ENCODE measurements at places on chromosomes 1 and 21.

DNA sequence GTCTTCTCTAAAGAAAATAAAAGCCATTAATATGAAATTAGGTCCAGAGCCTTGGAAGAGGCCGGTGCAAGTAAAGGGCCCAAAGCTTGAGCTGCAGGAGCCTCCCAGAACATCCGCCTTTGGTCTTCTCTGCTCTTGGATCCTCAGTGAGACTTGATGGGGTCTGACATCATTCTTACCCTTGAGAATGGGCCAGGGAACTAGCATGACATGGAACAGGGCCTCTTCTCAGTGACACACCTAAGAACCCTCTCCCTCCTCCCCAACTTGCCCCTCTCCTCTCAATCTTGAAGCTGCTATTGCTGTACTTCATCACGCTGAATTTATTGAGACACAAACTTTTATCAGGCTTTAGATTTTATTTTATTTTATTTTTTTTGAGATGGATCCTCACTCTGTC is 40.3 kb upstream of the SRSF10 start:
- no peak for DNase-seq

GRCh38 chr1:93447481-93448291 is at the start of gene FNBP1L:
Gene FNBP1L (plus strand): TSS chr1:93448118. CDS start chr1:93448282, 164 bp downstream.
- peak; percentile 60 for DNase-seq

DNA sequence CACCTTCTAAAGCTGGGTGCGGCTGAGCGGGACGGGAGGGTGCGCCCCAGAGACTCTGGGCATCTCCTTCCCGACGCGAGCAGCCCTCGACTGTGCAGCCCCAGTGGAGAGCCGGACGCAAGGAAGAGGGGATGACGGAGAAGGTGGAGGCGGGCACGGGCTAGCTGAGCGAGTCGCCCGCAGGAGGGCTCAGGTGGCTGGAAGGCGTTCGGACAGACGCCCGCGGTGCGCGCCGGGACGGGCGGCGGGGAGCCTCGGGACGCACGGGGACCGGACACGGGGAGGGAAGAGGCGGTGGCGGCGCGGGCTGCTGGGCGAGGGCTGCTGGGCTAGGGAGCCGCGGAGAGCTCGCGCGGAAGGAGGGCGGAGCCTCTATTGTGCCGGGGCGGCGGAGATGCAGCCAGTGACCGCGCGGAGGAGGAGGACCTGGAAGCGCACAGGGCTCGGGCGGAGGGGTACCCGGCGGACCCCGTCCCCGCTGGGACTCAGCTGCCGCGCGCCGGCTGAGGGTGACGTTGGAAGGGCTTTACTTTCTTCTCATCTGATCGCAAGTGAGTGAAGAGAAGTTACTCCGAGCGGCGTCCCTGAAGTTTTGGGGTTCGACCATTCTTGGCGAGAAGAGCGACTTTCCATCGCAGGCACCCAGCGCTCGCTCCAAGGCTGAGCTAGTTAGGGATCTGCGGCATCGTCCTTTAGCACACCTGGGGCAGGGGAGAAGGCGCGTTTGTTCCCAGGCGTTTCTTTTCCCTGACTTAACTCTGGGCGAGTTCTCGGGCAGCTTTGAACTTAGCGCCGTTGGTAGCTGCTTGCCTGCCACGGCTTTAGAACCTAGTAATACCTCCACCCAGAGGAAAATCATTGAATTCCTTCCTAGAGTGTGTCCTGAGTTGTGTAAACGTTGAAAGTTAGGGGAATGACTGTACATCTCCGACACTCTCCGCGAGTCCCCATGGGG is at the start of gene OLFML2B:
Gene OLFML2B, minus strand, starts transcription at position 323 of the 955 bp plus-strand sequence. CDS start 439 bp downstream, outside the sequence.
- DNase-seq = peak; percentile 77

DNA sequence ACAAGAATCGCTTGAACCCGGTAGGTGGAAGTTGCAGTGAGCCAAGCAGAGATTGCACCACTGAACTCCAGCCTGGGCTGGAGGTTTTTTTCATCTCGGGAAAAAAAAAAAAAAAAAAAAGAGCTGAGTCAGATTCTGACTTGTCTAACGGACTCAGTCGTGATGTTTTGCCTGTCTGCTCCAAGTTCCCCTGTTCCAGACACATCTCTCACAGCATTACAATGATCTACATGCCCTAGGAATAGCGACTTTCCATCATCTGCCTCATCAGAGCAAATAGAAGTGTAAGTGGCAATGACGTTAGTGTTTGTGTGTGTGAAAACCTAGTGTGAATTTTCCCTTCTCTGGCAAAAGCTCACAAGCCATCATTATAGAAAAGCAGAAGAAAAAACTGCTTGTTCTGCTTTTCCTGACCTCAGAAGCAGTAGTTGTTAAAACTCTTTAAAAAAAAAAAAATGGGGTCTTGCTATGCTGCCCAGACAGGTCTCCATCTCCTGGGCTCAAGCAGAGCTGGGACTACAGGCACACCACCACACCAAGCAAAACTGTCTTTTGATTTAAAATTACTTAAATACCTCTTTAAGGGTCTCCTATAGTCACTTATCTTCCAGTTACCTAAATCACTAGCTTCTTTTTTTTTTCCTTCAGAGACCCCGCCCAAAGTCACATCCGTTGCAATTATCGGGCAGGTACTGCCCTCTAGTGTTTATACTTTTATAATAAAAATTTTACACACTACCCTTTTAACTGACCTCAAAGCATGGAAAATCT is 37.3 kb downstream of the PLEKHO1 start:
- DNase-seq = peak; percentile 18

DNA sequence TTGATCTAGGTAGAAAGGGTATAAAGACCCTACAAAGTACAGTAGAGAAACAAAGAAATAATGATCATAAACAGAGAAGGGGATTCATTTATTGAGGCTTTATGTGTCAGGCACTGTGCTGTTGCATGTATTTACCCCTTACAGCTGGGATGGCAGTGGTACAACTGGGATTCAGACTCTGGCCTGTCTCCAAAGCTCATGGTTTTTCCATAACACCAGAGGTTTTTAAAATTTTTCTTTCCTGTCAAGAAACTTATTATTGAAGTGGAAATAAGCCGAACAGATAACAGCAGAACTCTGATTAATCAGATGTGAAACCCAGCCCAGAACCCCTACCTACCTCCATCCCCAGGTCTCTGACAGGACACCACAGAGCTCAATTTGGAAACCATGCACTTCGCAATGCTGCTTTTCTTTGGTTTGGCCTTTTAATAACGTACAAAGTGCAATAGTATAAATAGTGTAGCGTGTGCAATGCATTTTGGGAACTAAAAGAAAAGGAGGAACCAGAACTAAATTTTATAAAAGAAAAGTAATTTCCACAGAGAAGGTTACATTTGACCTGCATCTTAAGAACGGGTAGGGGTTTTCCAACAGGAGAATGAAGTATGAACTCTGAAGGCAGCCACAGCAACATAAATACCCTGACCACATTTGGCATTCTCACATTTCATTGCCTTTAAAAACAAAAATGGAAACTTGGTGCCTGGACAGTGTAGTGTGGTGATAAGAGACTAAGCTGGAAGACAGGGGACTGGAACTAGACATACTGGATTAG is 92.0 kb upstream of the S1PR1 start:
- no peak for DNase-seq

GRCh38 chr1:159902541-159902940 is 2.6 kb upstream of the CFAP45 start:
- no peak for DNase-seq

- DNase-seq = no peak
Measured at GRCh38 chr1:174680101-174680500, 232.3 kb downstream of the GPR52 start.

- no peak for DNase-seq
Measured at GRCh38 chr1:198773523-198773922, 134.7 kb downstream of the PTPRC start.

DNA sequence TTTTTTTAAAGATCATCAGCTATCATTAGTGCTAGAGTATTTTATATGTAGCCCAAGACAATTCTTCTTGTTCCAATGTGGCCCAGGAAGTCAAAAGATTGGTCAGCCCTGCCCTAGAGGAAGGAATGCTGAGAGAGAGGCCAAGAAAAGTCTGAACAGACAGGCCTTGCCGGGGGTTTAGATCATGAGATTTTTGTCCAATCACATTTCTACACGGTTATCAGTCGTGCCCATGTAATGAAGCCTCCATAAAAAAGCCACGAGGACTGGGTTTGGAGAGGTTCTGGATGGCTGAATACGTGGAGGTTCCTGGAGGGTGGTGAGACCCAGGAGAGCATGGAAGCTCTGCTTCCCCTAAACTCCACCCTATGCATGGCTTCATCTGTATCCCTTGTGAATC is 24.3 kb upstream of the ENO1 start:
- no peak for DNase-seq

GRCh38 chr1:21664806-21665588 is 4.2 kb downstream of the RAP1GAP start:
- DNase-seq = no peak

DNA sequence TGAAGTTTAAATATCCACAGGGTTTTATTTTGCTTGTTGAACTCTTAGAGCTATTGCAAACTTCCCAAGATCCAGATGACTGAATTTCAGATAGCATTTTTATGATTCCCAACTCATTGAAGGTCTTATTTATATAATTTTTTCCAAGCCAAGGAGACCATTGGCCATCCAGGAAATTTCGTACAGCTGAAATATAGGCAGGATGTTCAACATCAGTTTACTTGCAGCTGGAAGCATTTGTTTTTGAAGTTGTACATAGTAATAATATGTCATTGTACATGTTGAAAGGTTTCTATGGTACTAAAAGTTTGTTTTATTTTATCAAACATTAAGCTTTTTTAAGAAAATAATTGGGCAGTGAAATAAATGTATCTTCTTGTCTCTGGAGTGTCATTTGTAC is 32.8 kb upstream of the DDR2 start:
- no peak for DNase-seq

GRCh38 chr1:69702085-69702484 is 134.4 kb downstream of the LRRC7 start:
- DNase-seq = no peak

DNA sequence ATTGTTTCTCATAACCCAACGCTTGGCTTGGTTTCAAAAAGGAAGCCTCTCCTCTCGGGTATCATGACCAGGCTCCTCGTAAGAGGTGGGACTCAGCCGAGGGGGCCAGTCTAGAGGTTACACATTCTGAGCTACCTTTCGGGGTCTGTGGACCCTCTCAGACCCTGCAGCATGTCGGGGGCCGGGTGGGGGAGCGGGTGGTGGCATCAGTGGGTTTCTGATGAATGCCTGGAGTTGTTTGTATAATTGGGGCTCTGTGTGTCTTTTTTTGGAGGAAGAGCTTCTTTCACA is 229.3 kb downstream of the CAMTA1 start:
- DNase-seq = no peak

- no peak for DNase-seq
Measured at GRCh38 chr1:110556471-110556807, 37.5 kb upstream of the KCNA10 start.

DNA sequence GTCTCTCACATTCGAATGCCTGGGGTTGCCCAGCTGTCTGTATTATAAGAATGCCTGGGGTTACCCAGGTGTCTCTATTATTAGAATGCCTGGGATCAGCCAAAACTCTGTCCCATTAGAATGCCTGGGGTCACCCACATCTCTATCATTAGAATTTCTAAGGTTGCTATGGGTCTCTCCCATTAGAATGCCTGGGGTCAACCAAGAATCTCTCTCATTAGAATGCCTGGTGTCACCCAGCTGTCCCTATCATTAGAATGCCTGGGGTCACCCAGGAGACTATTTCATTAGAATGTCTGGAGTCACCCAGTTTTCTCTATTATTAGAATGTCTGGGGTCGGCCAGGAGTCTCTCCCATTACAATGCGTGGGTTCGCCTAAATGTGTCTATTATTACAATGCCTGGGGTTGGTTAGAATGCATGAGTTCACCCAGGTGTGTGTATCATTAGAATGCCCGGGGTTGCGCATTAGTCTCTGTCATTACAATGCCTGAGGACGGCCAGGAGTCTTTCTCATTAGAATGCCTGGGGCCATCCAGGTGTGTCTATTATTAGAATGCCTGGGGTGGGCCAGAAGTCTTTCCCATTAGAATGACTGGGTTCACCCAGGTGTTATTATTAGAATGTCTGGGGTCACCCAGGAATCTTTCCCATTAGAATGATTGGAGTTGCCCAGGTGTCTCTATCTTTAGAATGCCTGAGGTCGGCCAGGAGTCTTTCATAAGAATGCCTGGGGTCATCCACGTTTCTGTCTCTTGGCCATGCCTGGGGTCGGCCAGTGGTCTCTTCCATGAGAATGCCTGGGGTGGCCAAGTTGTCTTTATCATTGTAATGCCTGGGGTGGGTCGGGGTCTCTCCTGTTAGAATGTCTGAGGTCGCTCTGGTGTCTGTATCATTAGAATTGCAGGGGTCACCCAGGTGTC is 59.6 kb downstream of the RNF187 start:
- DNase-seq = no peak

DNA sequence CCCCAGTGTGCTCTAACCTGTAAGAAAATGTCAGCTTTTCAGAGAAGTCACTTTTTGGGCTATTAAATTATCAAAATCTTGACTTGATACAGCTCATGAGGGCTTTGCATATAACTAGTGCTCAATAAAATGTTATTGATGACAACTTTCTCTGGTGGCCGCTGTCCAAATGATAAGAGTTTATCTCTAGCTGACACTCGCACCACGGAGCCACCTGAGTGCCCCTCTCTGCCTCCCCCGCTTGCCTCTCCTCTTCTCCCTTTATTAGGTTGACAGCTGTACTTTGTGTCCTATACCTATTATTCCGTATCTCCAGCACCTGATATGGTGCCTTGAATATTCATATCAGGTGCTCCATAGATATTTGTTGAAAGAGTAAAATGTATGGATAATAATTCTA is 82.8 kb downstream of the PHTF1 start:
- no peak for DNase-seq

GRCh38 chr21:36904093-36904666 is 62.3 kb downstream of the HLCS start:
- DNase-seq = no peak

GRCh38 chr1:234527346-234527745 is 48.4 kb upstream of the TARBP1 start:
- DNase-seq = no peak

DNA sequence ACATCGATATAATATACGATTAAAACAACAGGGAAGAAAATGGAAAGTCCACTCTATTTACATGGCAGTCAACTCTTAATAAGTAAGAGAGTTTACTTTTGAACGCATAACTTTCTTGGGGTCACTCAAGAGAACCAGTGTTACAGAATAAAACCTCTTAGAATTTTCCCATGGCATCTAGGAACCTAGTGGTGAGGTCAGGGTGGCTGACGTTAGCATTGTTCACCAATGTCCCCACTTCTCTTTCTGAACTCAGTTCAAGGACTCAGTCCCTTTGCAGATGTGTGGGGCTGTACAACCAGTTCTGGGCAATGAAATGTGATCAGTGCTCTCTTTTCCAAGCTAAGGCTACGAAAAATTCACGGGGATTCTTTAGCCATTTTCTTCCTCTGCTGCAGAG is 2.6 kb upstream of the RNF2 start:
- no peak for DNase-seq

DNA sequence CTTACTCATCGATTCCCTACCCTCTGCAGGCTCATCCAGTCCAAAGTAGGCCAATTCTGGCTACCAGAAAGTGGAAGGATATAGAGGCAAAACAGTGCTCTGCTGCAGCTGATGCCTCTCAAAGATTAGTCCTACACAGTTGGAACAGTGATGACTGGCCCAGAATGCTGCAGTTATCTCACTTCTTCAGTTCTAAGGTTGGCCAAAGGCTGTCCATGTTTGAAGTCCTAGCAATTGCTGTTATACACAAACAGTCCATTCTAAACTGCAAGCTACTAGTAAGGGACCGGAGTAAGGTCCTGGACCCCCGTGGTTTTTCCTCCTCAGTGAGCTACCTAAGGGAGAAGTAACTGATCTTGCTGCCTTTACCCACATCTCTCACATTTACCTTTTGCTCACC is 129.1 kb upstream of the NRIP1 start:
- no peak for DNase-seq

- DNase-seq = no peak
Measured at GRCh38 chr21:38983560-38983959, 177.8 kb downstream of the ETS2 start.
